Hematopoietic multipotent progenitor cell treated with erythropoietin and hydrocortisone succinate and interleukin-3 and kit ligand, for 4 days (in vitro differentiated cells): ENCODE measurements at places on chromosomes 7 and 10.

DNA sequence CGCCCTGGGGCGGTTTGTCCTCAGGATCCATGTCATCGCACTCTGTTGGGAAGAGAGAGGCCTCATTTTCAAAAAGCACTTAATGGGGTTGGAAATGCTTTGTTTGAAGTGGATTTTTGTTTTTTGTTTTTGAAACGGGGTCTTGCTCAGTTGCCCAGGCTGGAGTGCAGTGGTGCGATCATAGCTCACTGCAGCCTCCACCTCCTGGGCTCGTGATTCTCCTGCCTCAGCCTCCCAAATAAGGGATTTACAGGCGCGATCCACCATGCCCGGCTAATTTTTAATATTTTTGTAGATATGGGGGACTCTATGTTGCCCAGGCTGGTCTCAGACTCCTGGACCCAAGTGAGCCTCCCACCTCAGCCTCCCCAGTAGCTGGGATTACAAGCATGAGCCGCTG lies 735 bp downstream of the FKBP6 start:
- no peak for DNase-seq

- DNase-seq: no peak
Observed at GRCh38 chr10:70227548-70228320, 5.5 kb downstream of the PPA1 start.

GRCh38 chr7:55569797-55570196 lies 2.5 kb downstream of the VOPP1 start:
- no peak for DNase-seq

DNA sequence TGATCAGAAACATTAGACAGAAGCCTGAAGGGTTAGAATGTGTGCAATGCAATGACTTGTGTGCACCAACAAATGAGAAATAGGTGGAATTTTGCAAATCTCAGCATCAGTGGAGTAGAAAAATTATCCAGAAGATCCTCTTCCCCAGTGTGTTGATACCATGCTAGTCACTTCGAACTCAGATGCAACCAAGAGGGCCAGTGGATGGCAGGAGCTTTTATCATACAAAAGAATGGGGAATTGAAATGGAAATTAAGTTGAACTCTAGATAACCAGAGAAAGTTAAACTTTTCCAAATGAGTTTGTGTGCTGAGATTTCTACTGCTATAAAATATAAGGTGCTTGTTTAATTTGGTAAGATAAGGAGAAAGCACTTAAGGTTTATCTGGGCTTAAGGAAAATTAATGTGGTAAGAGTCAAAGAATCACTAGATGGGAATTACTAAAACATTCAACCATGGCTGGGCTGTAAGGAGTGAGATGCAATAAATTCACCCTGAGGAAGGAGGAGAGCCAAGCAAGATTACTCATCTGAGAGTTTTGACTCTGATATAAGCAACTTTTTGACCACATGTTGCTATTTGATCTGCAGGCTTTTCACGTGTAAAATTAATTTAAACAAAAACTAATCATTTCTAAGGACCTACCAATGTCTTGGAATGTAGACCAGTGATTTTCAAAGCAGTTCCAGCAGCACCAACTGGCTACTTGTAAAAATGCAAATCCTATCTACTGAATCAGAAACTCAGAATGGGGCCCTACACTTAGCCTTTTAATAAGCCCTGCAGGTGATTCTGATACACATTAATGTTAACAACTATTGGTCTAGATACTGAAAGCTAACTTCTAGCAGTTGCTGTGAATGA lies 113.2 kb downstream of the CDC14C start:
- no peak for DNase-seq

- DNase-seq: no peak
Observed at GRCh38 chr10:125027871-125028869, 86.2 kb downstream of the ZRANB1 start.

DNA sequence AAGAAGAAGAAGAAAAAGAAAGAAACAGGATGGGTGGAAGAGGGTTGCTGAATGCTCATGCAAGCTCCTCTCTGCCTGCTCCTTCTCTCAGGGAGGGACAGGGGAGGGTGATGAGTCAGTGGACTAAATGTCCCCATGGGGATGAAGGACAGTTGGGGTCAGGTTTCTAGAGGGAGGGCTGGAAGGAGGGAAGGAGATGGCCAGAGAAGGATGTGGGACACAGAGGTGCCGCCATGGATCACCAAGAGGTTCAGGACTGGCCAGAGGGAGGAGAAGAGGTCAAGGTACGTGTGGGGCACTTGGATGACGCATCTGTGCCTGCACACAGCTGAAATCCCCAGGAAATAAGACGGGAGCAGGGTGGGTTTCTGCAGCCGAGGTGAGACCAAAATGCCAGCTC lies 88.9 kb upstream of the GTF2I start:
- DNase-seq: no peak
